Stimulated activated CD4-positive, alpha-beta T cell treated with anti-CD3 and anti-CD28 coated beads, Interleukin-1b, Interleukin-23, amount 100 ng/mL, for 1 hour (primary cell): ENCODE measurements at places on chromosomes 3 and 15.

- no peak for DNase-seq
Observed at GRCh38 chr15:89041507-89041906, 46.7 kb upstream of the ABHD2 start.

GRCh38 chr3:130582457-130583153 is 65.6 kb downstream of the COL6A6 start:
- DNase-seq: no peak

DNA sequence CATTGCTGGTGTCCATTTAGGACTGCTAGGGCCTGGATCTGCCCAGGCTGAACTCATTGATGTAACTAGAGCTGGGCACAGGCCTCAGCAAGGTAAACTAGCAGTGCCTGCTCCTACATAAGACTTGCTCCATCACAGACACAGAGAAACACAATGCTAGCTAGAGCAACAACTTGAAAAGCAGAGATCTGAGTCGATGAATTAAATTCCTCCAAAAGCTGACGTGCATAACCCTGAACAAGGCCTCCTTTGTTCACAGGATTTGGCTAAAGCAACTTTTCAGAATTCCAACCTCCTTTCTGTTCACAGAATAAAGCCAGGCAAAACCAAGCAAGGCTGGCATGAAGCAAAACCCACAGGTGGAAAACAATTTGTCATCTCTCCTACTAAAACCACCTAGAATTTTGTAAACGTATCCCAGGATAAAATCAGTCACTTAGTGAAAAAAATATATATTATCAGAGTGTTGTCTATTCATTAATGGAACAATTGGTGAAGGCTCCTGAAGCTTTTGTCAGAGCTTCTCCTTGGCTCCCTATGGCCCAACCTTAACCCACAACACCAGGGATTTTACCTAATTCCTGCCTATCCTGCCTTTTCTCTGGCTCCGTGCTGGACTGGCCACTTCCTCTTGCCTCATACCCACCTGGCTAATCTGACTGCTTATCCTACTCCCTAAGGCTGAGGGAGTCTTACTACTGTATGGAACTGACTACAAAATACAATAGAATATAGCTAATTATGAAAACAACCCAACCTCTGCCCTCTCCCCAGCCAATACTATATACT is 39.9 kb downstream of the PLCH1 start:
- no peak for DNase-seq

DNA sequence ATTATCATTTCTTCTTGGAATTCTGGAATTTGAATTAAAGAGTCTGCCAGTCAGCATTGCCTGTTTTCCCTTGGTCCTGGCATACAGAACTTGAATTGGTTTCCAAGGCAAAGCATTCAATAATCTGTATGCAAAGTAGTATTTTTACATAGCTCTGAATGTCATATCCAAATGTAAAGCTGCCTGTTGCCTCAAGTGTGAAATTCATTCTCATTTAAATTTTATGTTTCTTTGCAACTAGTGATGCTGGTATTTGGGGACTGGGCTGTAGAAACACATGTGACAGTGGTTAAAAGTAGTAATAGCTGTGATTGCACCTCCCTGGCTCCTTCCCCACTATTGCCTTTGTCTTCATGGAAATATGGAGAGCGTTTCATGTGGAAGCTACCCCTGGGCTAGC is 743.9 kb upstream of the GOLIM4 start:
- DNase-seq: no peak

- DNase-seq: no peak
Observed at GRCh38 chr3:191356631-191357439, 26.5 kb upstream of the UTS2B start.

- DNase-seq: no peak
Observed at GRCh38 chr3:41662288-41662687, 299.6 kb downstream of the ULK4 start.

DNA sequence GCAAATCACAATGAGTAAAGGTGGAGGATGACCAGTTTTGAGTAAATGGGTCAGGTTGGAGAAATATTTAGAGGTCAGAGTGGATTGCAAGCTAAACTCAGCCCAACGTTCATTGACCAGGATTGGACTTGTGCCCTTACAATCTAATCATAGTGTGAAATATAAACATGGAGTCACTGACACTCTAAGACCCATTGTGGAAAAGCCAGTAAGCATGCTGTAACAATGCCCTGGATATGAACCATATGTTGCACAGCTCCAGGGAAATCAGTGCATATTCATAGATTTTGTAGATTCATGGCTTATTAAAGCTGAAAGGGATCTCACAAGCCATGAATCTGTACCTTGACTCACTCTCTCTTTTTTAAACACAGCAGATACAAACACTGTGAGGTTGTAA is 660.2 kb upstream of the LMCD1 start:
- DNase-seq: no peak

GRCh38 chr15:59104912-59105732 is at the start of gene CCNB2:
Gene CCNB2, plus strand, starts transcription at chr15:59105146. Its CDS starts 123 bp downstream, at chr15:59105269.
- peak; percentile 48 for DNase-seq

DNA sequence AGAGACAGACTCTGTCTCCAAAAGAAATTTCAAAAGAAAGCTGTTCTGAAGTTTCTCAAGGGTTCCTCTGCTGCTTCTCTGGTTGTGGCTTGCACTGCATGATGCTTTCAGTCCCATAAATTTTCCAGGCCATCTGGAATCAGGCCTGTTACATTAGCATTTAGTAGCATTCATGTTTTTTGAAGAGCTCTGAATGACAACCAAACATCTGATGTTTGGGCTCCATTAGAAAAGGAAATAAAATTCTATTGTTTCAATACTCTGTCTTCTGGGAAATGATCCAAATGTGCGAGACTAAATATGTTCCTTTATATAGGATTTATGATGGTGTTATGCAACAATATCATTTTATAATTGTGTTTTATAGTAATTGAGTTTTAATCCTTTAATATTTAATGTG is 455.8 kb downstream of the GABRG3 start:
- DNase-seq: no peak

DNA sequence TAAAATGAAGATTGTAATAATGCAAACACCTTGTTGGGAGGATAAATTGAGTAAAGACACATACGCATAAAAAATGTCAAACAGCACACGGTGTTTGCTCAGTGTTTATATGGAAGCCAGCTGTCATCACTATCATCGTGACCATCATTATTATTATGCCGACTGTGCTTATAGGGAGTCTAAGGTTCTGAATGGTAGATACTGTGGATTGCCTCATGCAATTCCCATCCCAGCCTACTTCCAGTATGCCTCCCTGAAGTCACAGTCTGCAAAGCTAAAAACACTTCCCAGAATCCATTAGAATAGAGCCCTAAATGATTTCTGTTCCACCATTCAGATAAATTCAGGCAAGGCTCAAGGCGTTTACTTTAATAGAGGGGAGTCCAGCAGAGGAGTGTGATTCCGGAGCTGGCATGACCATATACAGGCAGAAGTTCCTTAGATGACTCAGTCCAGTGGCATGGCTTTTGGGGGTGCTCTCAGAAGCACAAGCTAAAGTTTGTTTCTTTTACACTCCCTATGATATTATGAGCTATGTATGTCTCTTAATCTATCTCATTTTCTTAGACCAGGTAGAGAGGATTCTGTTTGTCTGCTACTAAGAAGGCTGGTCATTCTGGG is 148.7 kb downstream of the MEX3B start:
- DNase-seq: no peak

DNA sequence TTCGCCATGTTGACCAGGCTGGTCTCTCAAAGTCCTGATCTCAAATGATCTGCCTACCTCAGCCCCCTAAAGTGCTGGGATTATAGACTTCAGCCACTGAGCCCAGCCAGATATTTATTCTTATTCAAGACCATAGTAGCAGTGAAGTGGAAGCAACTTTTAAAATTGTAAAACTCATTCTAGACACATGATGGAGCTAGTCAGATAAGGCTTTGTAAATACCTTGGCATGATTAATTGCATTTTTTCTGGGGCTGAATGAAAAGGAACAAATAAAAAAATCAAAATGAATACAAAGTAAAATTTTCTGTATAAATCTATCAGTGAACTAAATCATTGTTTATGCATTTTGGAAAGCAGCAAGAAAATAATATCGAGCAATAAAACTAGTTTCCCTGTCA is 4.1 kb upstream of the MYO1E start:
- no peak for DNase-seq

DNA sequence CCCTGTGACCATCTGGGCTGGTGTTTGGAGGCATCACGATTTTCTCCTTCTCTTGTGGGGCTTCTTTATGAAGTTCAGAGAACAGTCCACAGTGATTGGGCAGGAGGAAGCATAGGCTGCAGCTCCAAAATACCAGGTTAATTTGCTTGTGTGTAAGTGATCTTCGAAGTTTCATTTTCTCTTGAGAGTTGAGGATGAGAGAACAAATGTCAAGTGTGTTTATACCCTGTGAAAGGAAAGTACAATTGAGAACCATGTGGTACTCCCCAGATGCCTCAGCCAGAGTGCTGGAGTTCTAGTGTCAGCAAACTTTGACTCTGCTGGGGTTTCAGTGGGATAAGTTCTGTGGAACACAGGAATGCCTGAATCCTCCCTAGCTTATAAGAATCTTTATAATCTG is 357.1 kb upstream of the CFAP20DC start:
- no peak for DNase-seq
